ENCODE measurements at places on chromosomes 3 and 15. TPM values are rescaled to one million over a fixed set of nuclear protein-coding genes. Genes with fewer than 3 reads are reported as not detected.
A peak's percentile ranks its signal among the peaks of the same experiment; 100 is the strongest.

GRCh38 chr15:22956257-22956977 is 23.8 kb downstream of the CYFIP1 start:
- no peak for DNase-seq

DNA sequence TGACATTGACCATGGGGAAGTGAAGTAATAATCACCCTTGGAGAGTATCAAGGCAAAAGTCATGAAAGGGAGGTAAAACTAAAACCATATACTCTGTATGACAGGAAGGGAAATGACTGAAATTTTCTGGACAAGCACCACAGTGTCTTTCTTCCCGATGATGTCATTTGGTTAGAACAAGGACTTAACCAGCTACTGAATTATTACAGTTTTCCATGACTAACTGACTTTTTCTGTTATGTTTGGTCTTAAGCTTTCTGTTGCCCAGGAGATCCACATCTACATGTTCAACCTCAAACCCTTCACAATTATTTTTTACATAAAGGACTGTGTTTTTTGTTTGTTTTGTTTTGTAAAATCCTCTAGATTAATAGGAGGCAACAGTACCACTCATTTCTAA is 191.9 kb upstream of the IL12A start:
- DNase-seq, result peak; percentile 78

SYNPR gene
- total RNA-seq, result not detected

U2SURP gene
- 60.6 TPM for total RNA-seq

- DNase-seq, result no peak
These were observed 35.5 kb upstream of the PLCL2 start for GRCh38 chr3:16849229-16849628.

DNA sequence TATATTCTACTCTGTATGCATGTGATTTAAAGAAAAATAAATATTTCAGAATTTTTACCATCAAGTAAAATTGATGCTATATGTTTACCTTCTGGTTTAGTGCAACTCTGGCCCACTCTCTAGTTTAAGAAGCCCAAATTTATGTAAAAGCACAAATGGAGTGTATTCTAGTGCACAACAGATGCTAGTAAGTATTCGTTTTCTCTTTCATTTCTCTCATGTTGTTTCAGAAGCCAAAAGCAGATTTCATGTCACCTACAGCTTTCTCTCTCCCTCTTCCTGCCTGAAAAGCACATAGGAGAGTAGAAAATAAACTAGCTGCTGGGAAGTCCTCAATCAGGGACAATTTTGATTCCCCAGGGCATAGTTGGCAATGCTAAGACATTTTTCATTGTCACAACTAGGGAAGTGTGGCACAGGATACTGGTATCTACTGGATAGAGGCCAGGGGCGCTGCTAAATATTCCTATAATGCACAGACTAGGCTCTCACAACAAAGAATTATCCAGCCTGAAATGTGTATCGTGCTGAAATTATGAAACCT is 147.4 kb upstream of the ARHGEF26 start:
- DNase-seq, result no peak

GRCh38 chr3:6821411-6821810 is 39.5 kb upstream of the GRM7 start:
- no peak for DNase-seq

CCR8 gene
- total RNA-seq, result not detected

WWTR1 gene
- 50.4 TPM for total RNA-seq

DNA sequence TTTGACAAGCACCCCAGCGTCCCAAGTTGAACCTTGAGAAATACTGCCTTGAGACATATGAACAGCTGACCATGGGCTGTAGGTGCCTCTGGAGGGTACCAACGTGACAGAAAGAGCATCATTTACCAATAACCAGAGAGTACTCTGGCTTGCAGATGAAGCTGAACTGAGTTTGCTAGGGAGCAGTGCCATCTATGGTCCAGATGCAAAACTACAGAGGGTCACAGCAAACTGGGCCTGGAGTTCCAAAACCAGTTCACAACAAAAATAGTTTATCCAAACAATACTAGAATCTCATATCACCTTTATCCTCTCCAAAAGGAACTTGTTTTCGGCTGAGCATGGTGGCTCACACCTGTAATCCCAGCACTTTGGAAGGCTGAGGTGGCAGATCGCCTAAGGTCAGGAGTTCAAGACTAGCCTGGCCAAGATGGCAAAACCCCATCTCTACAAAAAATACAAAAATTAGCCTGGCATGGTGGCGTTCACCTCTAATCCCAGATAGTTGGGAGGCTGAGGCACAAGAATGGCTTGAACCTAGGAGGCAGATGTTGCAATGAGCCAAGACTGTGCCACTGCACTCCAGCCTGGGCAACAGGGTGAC is 69.3 kb downstream of the CHAC1 start:
- DNase-seq, result no peak

ZNF80 gene
- total RNA-seq, result not detected

- DNase-seq, result no peak
These were observed 9.8 kb downstream of the CSK start for GRCh38 chr15:74791667-74792066.

GRCh38 chr3:126025116-126025729 is 56.2 kb downstream of the ROPN1B start:
- no peak for DNase-seq

DNA sequence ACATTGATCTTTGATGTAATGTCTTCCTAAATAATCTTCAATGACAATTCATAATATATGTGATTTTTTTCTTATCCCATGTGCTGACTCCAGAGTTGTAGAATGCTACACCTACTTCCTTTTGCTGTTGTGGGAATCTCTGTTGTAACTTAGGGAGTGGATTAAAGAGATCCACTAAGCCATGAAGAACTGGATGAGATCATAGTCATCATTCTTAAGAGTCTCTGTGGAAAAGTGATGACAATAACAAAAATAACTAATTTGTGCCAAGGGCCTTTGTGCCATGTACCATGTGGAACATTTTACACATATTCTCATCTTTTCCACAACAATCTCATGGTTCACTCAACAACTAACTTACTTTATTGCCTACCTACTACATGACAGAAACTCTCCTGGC is 162.9 kb upstream of the PDZRN3 start:
- no peak for DNase-seq

DNA sequence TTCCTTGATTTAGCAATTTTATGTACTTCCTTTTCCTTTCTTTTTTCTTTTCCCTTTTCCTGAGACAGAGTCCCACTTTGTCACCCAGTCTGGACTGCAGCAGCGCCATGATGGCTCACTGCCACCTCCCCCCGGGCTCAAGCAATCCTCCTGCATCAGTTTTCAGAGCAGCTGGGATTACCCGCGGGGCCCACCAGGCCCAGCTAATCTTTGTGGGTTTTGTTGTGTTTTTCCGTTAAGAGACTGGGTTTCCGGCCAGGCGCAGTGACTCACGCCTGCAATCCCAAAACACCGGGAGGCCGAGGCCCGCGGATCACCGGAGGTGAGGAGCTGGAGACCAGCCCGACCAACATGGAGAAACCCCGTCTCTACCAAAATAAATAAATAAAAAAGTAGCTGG is 17.7 kb downstream of the GOLGA8S start:
- DNase-seq, result no peak

DNA sequence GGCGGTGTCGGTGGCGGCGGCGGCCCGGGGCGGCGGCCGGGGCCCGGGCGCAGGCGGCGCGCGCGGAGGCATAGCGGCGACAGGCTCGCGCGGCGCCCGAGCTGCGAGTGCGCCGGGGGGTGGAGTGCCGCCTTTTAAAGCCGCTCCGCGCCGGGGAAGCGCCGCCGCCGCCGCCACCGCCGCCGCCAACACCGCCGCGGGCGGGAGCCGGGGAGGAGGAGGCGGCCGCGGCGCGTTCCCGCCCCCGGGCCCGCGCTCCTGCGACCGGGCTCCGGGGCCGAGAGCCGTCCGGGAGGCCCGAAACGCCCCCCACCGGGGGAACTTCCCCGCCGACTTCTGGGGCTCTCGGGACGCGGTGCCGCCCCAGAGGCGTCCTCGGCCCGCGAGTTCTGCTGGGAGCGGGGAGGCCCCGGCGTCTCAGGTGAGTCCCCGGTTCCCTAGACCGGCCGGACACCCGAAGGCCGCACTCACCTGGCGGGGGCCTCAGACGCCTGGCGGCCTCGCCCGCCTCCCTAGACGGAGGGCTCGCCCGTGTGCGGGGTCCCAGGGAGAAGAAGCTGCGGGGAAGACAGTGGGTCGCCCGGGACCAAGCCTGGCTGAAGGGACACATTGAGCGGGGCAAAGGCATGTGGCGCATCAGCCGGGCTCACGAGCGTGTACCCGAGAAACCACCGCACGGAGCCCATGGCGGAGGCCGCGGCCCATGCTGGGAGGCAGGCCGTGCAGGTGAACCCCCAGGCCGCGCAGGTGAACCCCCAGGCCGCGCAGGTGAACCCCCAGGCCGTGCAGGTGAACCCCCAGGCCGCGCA is at the start of gene PCSK6:
TSS of gene PCSK6 (minus strand) at position 109 of the 809 bp plus-strand sequence. CDS start at position 72, 37 bp downstream.
- no peak for DNase-seq

DNA sequence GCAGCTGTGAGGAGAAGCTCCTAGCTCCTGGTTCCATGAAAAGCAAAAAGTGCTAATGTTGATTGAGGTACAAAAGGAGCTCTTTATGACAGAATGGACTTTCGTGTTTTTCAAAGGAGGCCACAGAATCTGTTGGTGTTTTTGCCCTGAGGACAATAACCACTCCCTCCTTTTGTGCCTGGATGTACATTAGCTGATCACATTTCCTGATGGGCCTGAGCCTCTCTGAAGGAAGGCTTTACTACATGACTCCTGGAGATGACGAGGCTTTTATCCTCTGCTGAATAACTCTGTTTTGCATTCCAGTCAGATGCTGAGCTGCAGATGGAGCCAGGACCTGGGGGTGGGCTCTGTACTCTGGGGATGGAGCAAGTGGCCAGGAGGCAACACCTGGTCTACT is 301.9 kb downstream of the CACNA2D3 start:
- no peak for DNase-seq

GRCh38 chr3:66242788-66243464 is 22.1 kb downstream of the SLC25A26 start:
- DNase-seq, result no peak

GRCh38 chr15:42528970-42529369 is 19.6 kb downstream of the LRRC57 start:
- no peak for DNase-seq

- DNase-seq, result no peak
These were observed 65.6 kb upstream of the CFAP161 start for GRCh38 chr15:81068516-81068915.

DNA sequence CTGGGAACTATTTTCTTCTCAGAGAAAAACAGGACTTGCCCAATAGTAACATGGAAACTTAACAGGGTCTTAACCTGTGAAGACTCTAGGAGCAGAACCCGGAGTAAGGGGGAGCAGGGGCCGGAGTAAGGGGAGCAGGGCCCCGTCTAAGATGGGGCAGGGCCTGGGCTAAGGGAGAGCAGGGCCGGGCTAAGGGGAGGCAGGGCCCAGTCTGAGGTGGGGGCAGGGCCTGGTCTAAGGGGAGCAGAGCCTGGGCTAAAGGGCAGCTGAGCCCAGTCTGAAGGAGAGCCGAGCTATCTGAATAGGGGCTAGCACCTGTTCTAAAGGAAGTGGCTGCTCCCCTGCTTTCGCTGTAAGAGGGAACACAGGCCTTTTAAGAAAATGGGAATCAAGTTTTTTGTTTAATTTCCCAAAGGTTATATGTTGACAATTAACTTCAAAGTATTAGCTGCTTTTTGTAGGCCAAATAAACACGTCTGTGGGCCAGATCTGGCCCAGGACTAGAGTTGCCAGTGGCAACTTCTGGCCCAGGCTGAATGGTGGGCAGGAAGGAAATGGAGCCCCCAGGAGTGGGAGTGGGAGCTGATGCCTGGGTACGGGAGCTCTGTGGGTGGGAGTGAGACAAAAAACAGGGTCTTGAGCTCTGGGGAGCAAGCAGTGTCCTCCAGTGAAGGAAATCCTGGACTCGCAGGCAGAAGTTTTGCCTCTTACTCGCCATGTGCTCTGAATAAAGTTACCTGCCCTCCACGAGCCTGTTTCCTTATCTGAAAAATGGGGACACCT is 32.5 kb downstream of the CSPG4 start:
- no peak for DNase-seq

DNA sequence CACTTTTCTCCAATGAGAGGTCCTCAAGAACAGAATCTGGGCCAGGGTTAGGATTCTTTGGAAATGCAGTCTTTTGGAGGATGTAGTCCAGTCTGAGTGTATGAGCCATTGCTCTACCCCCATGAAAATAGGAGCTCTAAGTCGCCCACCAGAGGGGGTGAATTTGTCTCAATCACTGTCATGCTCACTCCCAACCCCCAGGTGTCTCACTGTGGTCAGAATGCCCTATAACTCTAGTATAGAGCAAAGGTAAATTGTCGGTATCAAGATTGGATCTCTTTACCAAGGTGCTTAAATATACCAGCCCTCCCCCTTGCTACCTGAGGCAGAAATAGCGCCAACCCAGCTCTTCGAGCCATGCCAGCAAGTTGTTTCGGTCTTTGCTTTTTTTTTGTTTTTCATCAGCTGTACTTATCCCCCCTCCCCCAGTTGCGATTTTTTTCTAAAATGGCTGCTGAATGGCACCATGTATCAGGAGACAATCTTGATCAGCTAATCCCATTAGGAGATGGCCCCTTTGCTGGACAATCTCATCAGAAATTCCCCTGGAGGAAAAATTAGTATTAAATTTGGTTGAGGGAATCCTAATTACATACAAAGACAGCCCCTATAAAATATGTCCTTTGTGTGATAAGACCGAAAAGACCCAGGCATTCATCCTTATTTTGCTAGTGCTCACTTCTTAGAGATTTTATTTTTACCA is 130.7 kb downstream of the EBLN2 start:
- DNase-seq, result no peak

GRCh38 chr3:66302288-66302687 is 81.5 kb downstream of the SLC25A26 start:
- no peak for DNase-seq

- no peak for DNase-seq
These were observed 113.8 kb downstream of the FRMD5 start for GRCh38 chr15:44081026-44082013.

- no peak for DNase-seq
These were observed 118.0 kb upstream of the DPH6 start for GRCh38 chr15:35663956-35664355.

DNA sequence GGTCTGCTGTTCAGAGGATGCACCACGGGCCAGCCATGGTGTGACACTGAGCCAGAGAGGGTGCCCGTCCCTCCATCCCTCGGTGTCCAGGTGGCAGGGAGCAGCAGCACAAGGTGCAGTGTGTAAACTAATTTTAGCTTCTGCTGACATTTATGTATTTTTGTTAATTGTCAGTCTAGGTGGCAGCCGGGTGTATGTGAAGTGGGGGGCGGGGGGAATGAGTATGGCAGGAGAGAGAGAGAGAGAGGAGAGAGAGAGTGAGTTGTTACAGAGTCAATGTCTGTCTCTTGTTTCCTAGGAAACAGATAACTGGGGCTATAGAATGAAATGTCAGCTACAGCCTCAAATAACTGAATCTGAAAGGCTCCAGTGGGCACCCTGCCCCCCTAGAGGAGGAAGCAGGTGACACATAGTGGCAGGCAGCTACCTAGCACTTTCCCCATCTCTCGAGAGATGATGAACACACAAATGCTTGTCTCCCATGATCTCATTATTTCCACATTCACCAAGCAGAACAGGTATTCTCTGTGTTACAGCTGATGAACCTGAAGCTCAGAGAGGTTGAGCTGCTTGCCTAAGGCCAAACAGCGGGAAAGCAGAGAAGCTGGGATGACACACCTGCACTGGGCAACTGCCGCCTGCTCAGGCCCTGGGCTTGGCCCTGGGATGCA is 24.7 kb downstream of the RASGRF1 start:
- DNase-seq, result no peak

Measured in kidney epithelial cell (primary cell).